ENCODE measurements at places on chromosomes 16 and 17.

GRCh38 chr17:81083125-81083765, 48.3 kb downstream of the BAIAP2 start:
- DNase-seq: no peak

GRCh38 chr16:1706386-1707192, 594 bp downstream of the MAPK8IP3 start:
- peak; percentile 65 for DNase-seq

DNA sequence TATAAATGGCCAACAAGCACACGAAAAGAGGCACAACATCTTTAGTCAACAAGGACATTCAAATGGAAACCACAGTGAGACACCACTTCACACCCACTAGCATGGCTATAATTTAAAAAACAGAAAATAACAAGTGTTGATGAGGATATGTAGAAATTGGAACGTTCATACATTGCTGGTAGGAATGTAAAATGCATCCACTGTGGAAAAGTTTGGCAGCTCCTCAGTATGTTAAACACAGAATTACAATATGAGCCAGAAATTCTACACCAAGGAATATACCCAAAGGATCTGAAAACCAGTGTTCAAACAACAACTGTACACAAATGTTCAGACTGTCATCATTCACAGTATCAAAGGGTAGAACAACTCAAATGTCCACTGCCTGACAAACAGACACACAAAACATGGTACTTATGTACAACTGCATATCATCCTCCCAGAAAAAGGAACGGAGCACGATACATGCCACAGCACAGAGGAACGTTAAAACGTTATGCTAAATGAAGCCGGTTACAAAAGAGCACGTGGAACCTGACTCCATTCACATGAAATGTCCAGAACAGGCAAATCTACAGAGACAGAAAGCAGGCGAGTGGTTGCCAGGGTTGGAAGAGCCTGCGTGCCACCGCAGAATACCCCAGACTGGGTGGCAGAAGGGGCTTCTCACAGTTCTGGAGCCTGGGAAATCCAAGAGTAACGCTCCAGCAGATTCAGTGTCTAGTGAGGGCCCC, 32.8 kb upstream of the METRNL start:
- DNase-seq: no peak

GRCh38 chr17:29154516-29155226, 25.5 kb downstream of the MYO18A start:
- DNase-seq: peak; percentile 48

GRCh38 chr16:86978445-86979030, 338.7 kb downstream of the C16orf95 start:
- no peak for DNase-seq

GRCh38 chr16:11497851-11498289, 88.8 kb downstream of the LITAF start:
- DNase-seq: peak; percentile 57

DNA sequence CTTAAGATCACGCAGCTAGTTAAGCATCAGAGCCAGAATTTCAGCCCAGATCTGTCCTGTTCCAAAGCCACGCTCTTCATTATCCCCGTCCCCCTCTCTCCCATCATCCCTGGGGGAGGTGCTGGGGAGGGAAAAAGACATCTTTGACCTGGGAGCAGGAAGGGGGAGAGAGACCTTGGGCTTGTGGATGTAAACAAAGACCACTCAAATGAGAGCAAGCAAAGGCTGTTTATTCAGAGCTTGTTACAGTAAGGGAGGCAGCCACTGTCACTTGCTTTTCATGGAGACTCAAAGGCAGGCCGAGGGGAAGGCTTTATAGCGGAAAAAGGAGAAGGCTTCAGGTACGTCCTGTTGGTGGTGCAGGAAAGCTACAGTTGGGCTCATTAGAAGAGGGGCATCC, 3.5 kb upstream of the RPRML start:
- no peak for DNase-seq

GRCh38 chr16:54055864-54056263, 230.7 kb downstream of the IRX3 start:
- DNase-seq: no peak

- no peak for DNase-seq
Observed at GRCh38 chr17:9598661-9599060, 22.2 kb downstream of the CFAP52 start.

DNA sequence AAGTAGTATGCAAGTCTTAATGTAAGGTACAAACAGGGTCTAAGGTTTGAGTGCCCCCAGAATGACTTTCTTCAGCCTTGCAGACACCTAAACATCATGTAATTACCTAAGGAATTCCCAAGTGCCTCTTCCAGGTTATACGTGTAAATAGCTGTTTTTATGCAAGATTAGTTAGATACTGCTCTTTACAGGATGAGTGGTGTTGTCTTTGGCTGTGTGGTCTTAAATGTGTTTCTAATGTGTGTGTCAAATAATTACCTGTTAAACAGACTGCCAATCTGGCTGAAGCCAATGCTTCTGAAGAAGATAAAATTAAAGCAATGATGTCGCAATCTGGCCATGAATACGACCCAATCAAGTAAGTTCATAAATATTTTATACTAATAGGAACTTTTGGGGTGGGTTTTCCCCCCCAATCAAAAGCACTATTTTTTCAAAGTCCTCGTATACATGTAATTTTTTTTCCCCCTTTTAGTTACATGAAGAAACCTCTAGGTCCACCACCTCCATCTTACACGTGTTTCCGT, 16.0 kb downstream of the RBBP6 start:
- no peak for DNase-seq

DNA sequence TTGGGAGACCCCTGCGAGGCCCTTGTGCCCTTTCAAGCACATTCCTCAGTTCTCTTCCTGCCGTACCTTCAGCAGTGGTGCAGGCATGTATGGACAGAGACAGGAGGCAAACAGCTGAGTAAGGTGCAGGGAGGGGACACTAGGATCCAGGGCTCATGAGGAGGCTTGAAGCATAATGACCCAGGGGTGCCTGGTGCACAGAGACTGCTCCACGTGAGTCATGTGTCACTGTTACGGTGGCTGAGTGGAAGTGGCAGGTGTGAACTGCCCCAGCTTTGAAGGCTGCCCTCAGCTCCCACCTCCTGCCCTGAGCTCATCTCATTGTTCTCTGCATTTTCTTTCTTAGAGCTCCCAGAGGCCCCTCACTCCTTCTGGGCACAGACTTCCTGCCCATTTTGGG, 124.8 kb downstream of the NTN1 start:
- DNase-seq: no peak

DNA sequence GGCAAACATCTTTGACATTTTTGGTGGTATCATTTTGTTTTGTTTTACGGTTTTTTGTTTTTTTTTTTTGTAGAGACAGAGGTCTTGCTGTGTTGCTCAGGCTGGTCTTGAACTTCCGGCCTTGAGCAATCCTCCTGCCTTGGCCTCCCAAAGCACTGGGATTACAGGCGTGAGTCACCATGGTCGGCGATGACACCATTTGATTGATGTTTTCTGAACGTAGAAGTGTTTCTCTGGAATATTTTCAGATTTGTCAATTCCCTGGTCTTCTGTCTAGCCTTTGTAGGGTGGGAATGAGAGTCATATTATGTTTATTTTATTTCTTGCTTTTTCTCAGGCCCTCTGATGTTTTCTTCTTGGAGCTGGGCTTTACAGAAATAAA, 32.2 kb upstream of the BRD7 start:
- no peak for DNase-seq

- no peak for DNase-seq
Observed at GRCh38 chr16:2042171-2042985, 5.3 kb downstream of the NTHL1 start.

DNA sequence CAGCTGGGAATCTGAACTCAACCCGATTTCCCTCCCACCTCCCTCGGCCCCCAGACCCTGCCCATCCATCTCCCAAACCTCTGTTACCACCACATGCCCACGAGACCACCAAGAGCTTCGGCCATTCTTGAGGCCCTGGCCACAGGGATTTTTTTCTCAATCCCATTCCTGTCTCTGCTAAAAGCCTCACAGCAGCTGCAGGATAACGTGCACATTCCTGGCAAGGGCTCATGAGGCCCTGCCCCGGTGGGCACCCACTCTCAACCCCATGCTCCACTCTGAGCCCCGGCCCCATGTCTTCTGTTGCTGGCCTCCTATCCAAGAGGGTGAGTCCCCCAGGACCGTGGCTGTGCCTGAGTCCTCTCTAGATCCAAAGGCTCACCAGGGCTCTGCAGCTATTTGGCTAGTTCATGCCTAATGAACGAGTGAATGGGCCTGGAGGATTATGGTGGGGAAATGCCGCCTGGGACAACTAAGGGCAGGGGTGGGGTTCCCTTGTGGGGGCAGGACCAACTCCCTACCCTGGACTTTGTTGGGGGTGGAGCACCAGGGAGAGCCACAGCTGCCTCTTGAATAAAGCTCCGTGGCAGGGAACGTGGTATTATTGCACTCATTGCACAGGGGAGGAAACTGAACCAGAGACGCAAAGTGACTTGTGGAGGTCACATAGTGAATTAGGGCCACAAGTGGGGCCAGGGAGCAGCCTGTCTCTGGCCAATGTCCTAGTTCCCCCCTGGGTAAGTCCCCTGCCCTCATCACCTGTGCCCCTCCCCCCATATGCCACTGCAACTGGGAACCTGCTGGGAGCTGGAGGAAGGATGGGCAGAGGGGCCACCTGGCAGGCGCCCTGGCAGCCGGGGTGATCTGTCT, 113.8 kb upstream of the SMURF2 start:
- DNase-seq: no peak

GRCh38 chr17:68314916-68315535, 23.7 kb downstream of the ARSG start:
- DNase-seq: peak; percentile 10

- no peak for DNase-seq
Observed at GRCh38 chr17:10050597-10051101, 145.6 kb upstream of the RCVRN start.

- no peak for DNase-seq
Observed at GRCh38 chr17:80770881-80771611, 220.6 kb upstream of the CHMP6 start.

DNA sequence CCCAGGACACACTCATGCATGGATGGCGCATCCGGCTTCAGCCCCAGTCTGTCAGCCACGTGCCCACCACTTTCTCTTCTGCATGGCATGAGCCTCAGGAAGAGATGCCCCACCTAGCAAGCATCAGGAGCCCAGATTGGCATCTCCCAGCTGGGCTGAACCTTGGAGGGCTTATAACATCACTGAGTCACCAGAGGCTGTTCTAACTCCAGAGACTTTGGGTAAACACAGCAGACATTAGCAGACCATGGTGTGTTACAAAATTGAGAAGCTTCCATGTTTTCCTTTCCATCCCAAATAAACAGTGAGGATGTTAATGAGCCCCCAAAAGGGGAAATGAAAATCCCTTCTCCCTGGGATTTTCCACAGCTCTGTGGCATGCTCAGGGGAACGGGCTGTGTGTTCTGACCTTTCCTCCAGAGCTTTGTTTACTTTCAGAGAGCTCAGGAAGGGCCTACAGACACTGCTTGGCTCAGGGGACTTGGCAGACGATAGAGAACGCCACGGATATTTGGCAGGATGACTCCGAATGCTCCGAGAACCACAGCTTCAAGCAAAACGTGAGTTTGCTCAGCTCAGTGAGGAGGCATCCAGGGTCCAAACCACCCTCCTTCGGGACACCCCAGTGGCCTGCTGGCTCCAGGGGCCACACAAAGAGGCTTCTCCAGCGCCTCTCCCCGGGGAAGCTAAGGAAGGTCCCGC, 16.5 kb downstream of the GLP2R start:
- peak; percentile 11 for DNase-seq

- no peak for DNase-seq
Observed at GRCh38 chr16:78667675-78668074, 568.2 kb downstream of the WWOX start.

DNA sequence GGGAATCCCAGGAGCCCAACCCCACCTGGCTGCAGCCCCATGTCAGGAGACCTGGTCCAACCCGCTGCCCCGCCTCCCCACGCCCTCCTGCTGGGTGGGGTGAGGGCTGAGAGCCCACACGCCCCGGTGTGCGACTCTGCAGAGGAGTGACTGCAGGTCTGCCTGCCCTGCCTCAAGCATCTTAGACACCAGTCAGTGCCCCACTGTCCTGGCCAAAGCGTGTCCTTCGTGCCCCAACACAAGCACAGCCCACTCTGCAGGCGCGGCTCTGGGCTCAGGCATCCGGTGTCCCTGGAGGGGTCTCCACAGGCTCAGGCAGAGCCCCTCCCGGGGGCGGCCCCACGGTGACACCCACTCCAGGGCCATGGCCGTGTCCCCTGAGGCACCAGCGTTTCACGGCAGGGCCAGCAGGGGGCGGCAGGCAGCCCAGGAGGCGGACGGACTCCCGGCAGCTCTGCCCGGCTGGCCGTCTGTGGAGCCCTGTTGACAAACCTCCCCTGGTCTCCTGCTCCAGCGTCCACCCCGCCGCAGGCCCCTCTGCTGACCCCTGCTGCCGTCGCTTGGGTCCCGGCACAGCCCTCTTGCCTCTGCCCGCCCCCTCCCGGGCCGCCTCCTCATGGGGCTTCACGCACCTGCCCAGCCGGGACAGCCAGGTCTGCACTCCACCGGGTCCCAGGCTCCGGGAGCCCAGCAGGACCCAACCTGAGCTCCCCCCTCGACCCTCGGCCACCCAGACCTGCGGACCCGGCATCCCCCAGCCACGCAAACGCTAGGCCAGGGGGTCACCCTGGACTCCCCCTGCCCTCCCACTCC, 8.6 kb upstream of the UBE2I start:
- DNase-seq: peak; percentile 74

DNA sequence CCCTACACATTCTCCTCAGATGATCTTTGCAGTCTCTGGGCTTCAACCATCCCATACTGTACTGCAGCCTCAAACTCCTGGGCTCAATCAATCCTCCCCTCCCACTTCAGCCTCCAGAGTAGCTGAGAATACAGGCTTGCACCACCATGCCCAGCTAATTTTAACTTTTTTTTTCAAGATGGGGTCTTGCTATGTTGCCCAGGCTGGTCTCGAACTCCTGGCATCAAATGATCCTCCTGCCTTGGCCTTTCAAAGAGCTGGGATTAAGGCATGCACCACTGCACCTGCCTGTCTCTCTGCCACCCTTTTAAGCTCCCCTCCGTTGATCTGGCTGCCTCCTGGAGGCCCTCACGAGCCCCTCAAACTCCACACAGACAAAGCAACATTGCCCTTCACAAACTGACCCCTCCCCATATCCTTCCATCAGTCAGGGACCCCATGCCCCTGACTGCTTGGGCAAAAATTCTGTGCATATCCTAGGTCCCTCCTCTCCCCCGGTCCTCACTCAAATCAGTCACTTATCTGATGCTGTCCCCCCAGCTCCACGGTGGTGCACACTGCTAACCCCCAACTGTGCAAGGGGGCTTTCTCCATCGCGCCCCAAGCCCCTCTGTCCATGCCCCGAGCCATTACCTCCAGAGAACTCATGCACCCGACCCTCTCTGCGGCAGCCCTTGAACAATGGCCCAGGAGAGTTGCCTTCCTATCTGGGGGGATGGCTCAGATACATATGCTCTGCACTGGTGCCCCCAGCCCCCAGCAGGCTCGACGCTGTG, 252.9 kb downstream of the KATNIP start:
- DNase-seq: no peak
